ACHN (cell line): ENCODE measurements at places on chromosomes 1 and 21.

DNA sequence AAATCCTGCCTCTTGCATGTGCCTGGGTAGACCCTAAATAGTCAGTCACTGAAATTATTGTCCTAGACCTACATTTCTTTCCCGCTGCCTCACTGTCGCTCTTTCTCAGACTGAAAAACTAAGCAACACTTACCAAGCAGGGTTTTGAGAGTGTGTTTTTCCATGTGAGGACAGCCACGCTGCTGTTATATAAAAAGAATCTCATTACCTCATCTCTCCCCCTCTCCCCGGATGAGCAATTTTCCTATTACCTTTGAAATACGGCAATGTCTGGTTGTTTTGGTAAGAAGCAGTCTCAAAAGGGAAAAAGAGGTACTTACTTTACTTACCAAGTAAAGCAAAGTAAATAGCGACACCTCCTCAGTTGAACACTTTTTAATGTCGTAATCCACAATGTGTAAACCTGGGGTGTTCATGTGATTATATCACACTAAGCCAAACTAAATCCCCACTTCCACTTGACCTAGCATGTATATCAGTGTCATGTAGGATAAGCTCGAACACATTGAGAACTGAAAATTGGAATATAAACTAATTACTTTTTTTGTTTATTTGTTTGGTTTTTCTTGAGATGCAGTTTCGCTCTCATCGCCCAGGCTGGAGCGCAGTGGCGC is 12.2 kb upstream of the VN1R5 start:
- DNase-seq, result no peak

DNA sequence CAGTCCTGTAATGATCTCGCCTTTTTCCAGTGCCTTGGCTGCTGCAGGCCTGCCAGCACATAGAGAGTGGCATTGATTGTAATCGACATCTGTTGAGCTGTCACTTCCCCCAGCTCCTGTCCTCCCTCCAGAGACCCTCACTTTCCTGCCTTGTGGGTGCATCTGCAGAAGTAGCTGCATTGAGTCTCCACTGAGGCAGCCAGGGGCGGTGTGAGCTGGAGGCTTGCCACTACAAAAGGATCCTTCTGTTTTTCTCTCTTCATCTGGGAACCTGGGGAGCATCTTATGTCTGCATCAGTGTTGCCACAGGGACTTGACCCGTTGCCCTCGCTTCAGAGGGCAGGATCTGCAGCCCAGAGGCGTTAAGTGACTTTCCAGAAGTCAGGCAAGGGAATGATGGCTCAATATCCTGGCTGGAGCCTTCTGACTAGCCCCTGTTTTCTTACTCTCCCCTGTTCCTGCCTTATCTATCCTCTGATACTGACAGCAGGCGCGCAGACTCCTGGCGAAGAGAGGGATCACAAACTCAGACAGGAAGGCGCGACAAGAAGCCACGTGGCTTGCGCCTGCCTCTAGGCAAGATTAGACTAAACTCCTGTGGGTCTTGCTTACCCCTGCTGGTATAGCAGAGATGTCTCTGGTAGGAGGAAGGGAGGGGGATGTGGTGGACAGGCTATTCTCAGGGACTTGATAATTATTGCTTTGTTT is 13.3 kb upstream of the FMOD start:
- DNase-seq, result no peak

DNA sequence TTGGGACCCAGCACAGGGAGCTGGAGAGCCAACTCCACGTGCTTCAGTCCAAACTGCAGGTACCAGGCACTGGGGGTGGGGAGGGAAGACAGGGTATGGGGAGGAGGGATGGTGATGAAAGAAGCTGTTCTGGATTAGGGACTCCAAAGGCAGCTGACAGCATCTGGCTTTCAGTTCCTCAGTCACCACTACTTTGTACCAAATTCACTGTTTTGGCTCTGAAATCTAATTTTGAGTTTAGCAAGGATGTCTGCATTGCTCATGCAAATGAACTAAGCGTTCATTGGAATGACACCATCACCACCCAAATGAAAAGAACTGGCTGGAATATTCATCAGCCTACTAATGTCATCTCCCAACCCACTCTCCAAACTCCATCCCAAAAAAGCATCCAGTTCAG is 8.7 kb downstream of the C1orf74 start:
- DNase-seq, result no peak

DNA sequence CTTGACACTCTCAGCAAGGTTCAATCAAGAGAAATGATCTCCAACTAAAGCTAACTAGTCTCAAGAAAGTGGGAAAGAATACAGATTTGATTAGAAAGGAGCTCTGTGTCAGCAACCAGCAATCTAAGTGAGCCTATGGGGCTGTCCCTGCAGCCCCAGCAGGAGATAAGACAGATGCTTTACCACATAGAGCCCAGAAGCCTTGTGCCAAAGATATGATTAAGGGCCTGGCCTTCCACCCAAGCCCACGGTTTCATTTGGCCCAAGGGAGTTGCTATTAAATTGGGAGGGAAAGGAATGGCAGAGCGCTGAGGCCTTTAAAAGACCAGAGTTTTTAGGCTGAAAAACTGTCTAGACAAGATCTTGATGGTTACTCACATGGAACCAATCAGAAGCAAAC is 74.8 kb downstream of the HLCS start:
- DNase-seq, result no peak

GRCh38 chr1:100710906-100711682 is 8.4 kb upstream of the VCAM1 start:
- DNase-seq, result no peak

DNA sequence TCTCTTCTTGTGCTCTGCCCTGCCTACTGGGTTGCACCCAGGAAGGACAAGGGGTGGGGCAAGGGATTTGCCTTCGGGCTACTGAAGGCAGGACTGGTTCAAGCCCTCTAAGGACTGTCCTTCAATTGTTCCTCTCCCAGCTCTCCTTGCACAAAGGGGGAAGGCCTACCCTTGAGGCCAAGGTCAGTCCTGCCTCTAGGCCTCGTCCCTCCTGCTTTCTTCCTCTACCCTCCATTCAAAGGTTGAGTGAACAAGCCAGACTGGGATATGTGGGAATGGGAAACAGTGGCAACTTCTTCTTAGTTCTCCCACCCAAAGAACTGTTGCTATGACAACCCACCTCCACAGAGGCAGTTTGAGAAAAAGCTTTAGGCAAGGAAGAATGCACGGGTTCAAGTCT is 2.7 kb downstream of the LURAP1 start:
- DNase-seq, result no peak

DNA sequence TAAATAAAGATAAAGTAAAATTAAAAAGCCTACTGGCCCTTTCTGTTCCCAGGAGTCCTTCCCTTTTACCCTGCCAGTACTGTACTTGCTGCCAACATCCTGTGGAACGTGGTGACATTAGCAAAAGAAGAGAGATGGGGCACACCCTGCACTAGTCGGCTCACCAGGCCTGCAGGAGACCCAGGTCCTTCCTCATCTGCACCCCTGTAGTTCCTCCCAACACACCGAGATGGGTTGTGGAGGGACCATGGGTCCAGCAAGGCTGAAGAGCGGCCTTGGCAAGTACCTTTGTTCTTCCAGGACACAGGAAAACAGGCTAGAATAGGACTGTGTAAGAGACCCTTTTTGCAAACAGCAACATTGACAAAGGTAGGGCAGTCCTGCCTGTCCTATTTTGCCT is 98.7 kb upstream of the TMPRSS2 start:
- DNase-seq, result no peak

GRCh38 chr21:29215709-29216108 is 83.0 kb upstream of the BACH1 start:
- DNase-seq, result no peak

GRCh38 chr1:5753549-5754421 is 238.4 kb downstream of the NPHP4 start:
- DNase-seq, result no peak

DNA sequence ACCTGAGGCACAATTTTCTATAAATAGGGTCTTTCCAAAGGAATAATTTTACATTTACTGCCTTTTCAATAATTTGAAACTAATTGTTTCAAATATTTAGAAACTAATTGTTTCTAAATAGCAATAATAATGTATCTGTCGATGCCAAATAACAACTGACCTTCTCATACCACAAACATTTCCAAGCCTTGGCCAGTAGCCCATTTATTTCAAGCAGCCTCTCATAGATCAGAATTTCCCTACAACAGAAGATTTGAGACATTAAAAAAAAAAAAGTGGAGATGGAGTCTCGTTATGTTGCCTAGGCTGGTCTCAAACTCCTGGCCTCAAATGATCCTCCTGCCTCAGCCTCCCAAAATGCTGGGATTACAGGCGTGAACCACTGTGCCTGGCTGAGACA is 2.1 kb upstream of the GFI1 start:
- DNase-seq, result no peak

GRCh38 chr1:54697896-54698295 is 17.8 kb upstream of the TTC4 start:
- no peak for DNase-seq

GRCh38 chr1:201285846-201286245 is 2.5 kb downstream of the PKP1 start:
- DNase-seq, result no peak

DNA sequence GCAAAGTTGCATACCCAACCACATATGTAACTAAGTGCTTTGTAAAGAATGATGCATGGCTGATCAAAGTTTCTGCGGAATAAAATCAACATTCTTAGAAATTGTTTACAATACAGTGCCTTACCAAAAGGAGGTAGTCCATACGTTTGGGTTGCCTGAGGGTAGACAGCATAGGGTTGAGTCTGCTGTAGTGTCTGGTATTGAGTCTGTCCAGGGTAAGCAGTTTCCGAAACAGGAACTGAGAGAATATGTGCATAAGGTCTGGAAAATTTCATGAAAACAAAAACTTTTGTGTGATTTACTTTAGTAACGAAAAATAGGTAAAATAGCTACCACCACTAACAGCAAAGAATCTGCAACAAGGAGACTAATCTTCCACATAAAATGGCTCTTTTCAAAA is 53.0 kb downstream of the EYA3 start:
- DNase-seq, result no peak

GRCh38 chr1:151827853-151828252 is 3.7 kb downstream of the RORC start:
- no peak for DNase-seq

DNA sequence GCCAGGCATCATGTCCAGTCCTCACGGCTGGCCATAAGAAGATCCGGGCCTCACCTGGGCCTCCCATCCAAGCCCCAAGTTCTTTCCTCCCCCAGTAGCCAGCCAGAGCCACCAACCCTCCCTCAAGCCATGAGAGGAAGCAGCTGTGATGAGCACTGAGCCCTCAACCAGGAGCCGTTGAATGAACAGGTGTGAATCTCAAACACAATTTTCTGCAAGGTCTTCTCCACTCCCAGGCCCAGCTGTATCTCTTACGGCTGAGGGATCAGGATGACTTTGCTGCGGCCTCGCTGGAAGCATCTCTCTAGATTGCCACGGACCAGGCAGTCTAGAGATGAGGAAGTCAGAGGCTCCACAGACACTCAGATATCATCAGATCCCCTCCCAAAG is 9.8 kb upstream of the CLDN14 start:
- no peak for DNase-seq

GRCh38 chr1:119467857-119468668 is 38.9 kb upstream of the HSD3B1 start:
- DNase-seq, result no peak

- DNase-seq, result no peak
These were observed 96.1 kb downstream of the LACTBL1 start for GRCh38 chr1:22876359-22877111.

DNA sequence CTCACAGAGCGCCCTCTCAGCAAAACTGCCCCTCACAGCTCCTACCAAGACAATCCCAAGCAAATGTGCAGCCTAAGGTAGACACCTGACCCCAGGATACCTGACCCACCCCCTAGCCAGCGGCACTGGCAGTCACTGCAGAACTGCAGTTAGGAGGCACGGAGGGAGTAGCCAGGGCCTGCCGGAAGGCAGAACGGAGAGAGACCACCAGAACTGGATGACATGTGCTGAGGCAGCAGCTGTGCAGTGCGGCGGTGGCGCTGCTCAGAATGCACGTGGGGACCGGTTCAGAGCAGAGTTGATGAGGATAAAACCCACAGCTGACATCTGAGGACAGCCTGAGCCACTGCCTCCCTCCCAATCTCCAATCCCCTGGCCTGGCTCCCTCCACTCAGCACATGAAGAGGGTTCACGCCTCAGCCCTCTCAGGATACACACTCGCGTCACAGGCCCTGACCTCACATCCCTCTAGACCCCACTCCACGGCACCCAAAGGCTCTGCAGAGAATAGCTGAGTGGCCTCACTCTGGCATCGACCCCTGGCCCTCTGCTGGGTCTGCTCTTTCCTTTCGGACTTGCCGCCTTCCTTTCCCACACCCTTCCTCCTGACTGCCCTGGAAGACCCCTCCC is 29.6 kb downstream of the UBE2G2 start:
- no peak for DNase-seq

DNA sequence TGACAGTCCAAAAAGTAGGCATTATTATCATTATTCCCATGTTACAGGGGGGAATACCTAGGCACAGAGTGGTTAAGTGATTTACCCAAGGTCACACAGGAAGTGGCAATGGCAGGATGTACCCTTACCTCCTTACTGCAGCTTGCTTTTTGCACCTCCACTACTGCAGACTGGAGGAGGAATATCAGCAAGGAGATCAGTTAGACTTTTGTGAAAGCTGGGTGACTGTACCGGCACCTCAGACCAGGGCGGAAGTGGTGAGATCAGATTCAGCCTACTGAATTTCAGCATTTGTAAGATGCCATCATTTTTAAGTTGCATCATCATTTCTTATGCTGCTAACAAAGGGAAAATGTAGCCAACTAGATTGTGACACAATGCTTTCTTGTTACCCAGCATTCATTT is 4.5 kb downstream of the ADARB1 start:
- no peak for DNase-seq

GRCh38 chr1:17494114-17494729 is 45.3 kb upstream of the ARHGEF10L start:
- DNase-seq, result peak; percentile 78

GRCh38 chr1:174719194-174719593 is 271.4 kb downstream of the GPR52 start:
- DNase-seq, result no peak

GRCh38 chr21:26115899-26116298 is 54.7 kb downstream of the APP start:
- DNase-seq, result no peak

- no peak for DNase-seq
These were observed 332.1 kb upstream of the PKN2 start for GRCh38 chr1:88351960-88352359.
